ENCODE measurements at places on chromosomes 2 and 18. TPM values are rescaled to one million over a fixed set of nuclear protein-coding genes. Genes with fewer than 3 reads are reported as not detected.

- no peak overlapping the region for H3K27ac ChIP-seq
- H3K4me1 ChIP-seq: no peaks in the 10 kb centered on the region
- no peaks in the 10 kb centered on the region for H3K36me3 ChIP-seq
- no peak for DNase-seq
- H3K4me3 ChIP-seq: no peak overlapping the region
These were observed 259.9 kb downstream of the EIPR1 start for GRCh38 chr2:3117650-3118216.

DNA sequence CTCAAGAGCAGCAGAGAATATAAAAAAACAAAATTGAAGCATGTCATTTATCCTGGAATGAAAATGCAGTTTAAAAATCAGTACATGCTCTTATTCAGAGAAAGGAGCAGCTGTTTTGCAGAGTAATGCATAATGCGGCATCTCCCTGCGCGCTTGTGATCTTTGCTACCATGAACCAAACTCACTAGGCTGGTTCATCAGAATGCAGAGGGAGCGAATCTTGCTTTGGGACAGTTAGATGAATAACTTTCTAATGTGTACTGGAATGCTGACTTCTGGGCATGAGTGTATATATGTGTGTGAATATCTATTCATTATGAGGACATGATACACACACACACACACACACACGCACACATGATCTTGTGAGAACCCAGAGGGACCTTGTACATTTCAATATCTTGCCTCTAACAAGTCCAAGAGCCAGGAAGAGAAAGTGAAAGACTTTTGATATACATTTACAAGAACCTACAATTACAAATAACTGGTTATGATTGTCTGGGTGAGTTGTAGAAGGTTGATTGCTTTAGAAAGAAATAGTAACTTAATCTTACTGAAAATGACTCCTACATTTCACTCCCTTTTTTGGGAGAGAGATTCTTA, 54.1 kb upstream of the THOC1 start:
- H3K4me1 ChIP-seq: no peaks in the 10 kb centered on the region
- no peak overlapping the region for H3K27ac ChIP-seq
- no peak overlapping the region for H3K4me3 ChIP-seq
- DNase-seq: no peak
- H3K27me3 ChIP-seq: no peaks in the 10 kb centered on the region

DNA sequence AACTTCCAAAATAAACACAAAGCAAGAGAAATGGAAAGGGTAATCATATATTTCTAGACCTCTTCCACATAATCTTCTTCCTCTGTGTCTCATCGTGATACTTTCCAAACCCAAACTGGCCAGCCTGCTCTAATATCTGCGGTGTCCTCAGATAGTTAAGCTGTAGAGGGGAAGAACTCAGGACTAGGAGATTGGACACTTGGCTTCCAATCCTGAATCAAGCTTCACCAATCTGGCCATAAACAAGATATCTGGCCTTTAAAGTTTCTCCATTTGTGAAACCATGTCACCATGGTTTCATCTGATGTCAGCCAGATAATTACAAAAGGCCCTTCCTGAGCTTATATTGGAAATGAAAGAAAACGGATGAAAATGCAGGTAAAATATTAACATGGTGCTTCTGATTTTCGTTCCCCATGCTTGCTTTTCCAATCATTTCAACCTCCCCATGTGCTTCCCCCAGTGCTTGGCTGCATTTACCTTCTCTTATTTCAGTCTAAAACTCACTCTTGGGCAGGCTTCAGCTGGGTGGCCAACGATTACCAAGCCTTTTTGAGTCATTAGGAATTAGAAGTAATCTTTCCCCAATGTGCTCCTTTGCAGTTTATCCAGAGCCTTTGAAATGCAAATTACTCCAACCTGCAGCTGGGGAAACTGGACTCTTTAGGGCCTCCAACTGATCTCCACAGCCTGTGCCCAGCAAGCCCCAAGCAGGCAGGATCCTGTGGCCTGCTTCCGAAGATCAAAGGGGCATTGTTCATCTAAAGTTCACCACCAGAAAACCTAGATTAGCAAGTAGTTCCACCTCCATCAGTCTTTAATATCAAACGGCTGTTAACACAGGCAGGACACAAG, 44.5 kb upstream of the MYCN start:
- peaks cover 14% of the 10 kb centered on the region for H3K4me1 ChIP-seq
- peaks cover 12% of the 10 kb centered on the region for H3K36me3 ChIP-seq
- H3K27me3 ChIP-seq: no peaks in the 10 kb centered on the region
- DNase-seq: no peak
- no peak overlapping the region for H3K4me3 ChIP-seq

SAG gene
- not detected for total RNA-seq

DNA sequence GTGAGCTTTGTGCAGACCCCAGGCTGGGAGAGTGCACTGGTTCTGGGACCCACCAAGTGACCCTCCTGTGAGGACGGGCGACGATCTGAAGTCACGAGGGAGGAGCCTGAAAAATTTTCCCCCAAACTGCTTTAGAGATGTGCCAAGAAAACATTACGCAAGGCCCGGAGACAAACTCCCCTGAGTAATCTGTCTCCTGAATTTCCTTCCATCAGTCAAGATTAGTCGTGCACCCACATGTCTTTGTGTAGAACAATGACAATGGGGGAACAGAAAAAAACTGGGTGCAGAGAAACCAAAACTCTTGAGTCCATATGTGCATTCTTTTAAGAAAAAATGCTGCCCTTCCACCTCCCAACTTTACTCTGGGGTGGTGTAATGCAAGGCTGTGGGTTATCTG, 12.6 kb upstream of the NCK2 start:
- no peaks in the 10 kb centered on the region for H3K4me1 ChIP-seq
- H3K27me3 ChIP-seq: no peaks in the 10 kb centered on the region
- no peak overlapping the region for H3K4me3 ChIP-seq
- no peak for DNase-seq
- H3K27ac ChIP-seq: no peak overlapping the region

MYO3B gene
- total RNA-seq: 0.63 TPM

DNA sequence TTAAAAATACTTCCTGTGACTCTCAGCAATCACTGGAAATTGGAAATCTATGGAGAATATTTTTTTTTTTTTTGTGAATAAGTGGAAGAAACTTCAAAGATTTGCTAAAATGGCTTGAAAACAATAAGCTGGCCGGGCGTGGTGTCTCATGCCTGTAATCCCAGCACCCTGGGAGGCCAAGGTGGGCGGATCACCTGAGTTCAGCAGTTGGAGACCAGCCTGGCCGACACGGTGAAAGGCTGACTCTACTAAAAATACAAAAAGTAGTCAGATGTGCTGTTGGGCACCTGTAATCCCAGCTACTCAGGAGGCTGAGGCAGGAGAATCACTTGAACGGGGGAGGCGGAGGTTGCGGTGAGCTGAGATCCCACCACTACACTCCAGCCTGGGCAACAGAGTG, 155.5 kb upstream of the CAVIN2 start:
- peaks cover 2% of the 10 kb centered on the region for H3K36me3 ChIP-seq
- no peaks in the 10 kb centered on the region for H3K27me3 ChIP-seq
- H3K27ac ChIP-seq: no peak overlapping the region

DNA sequence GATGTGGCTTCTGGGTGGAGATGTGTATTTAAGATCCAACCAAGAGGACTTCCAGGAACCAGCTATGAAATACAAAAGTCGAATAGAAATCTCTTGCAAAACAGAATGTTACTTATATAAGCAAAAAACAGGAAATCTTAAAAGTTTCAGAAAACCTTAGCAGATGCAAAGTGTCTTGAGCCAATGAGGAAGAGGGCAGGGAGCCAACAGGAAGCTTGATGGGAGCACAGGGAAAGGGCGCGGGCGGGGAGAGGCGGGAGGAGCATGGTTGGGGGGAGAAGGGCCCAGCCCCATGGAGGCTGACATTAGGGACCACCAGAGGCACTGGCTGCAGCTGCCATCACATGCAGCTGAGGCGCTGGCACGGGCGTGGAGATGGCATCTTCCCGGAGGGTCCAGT, 203.3 kb downstream of the SNTG2 start:
- H3K4me1 ChIP-seq: no peaks in the 10 kb centered on the region
- H3K27me3 ChIP-seq: no peaks in the 10 kb centered on the region
- no peak overlapping the region for H3K4me3 ChIP-seq
- DNase-seq: no peak
- no peak overlapping the region for H3K27ac ChIP-seq

GRCh38 chr2:227430639-227431038, 41.3 kb upstream of the AGFG1 start:
- H3K27me3 ChIP-seq: no peaks in the 10 kb centered on the region
- H3K36me3 ChIP-seq: peaks cover 11% of the 10 kb centered on the region
- H3K4me1 ChIP-seq: no peaks in the 10 kb centered on the region
- H3K4me3 ChIP-seq: no peak overlapping the region
- no peak for DNase-seq

RND3 gene
- total RNA-seq: 62.6 TPM

DNA sequence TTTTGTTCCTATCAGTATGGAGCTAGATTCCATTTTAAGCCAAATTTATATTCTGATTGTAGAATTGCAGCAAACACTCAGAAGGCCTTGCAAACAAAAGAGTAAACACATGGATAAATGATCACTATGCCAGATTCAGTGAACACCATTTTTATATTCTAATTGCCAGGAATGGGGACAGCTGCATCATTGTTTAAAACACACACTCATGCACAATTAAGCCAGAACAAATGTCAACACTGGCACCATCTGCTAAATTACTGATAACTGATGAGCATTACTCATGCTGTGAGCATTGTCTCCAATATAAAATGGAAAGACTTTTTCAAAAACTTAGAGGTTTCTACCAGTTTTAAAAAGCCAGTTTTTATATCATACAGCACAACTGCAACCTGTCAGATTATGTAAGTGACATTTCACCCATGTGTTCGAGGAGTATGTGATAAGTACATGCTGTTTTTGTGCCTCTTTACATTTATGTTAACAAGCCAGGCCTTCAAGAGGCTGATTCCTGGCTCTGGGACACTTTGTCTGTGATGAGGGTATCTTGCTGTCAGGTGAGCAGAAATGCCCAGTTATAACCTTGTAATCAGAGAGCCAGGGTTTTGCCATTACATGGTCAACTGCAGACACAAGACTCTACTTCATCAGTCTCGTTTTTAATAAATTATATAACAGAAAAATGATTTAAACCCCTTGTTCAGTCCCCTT, 4.4 kb upstream of the ST8SIA5 start:
- no peaks in the 10 kb centered on the region for H3K36me3 ChIP-seq
- H3K27ac ChIP-seq: no peak overlapping the region
- DNase-seq: no peak
- H3K27me3 ChIP-seq: peaks cover 14% of the 10 kb centered on the region

- H3K36me3 ChIP-seq: no peaks in the 10 kb centered on the region
- no peak overlapping the region for H3K4me3 ChIP-seq
- no peaks in the 10 kb centered on the region for H3K4me1 ChIP-seq
- H3K27ac ChIP-seq: no peak overlapping the region
- no peak for DNase-seq
- no peaks in the 10 kb centered on the region for H3K27me3 ChIP-seq
These were observed 131.2 kb upstream of the TTC39C start for GRCh38 chr18:23883277-23883790.

GRCh38 chr2:70029814-70030409, 57.4 kb upstream of the PCBP1 start:
- 0 out of 2 replicates have a peak, but pooled peaks cover 3% of the 10 kb centered on the region for H3K4me1 ChIP-seq
- no peaks in the 10 kb centered on the region for H3K36me3 ChIP-seq
- no peaks in the 10 kb centered on the region for H3K27me3 ChIP-seq
- DNase-seq: peak; percentile 79
- H3K27ac ChIP-seq: no peak overlapping the region

DNA sequence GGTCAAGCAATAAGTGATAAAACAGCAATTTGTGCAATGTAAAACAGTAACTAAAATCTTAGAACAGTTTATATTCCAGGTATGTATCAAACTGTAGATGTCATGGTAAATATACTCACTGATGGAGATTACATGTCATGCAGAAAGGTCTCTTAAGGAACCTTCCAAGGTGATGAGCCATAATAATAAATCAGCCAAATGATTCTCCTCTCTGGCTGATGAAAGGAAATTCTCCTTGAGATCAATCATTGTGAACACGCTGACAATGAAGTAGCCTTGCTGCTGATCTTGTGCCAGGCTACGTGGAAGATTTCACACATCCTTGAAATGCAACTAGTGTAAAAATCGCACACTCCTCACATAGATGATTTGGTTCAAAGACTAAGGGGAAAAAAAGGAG, 392.5 kb upstream of the CDH7 start:
- H3K4me1 ChIP-seq: no peaks in the 10 kb centered on the region
- no peak overlapping the region for H3K4me3 ChIP-seq
- no peak for DNase-seq
- no peak overlapping the region for H3K27ac ChIP-seq

FOXI3 gene
- 18.3 TPM for total RNA-seq

- DNase-seq: no peak
- H3K4me3 ChIP-seq: no peak overlapping the region
These were observed 267.7 kb upstream of the SIX2 start for GRCh38 chr2:45276914-45277313.

DNA sequence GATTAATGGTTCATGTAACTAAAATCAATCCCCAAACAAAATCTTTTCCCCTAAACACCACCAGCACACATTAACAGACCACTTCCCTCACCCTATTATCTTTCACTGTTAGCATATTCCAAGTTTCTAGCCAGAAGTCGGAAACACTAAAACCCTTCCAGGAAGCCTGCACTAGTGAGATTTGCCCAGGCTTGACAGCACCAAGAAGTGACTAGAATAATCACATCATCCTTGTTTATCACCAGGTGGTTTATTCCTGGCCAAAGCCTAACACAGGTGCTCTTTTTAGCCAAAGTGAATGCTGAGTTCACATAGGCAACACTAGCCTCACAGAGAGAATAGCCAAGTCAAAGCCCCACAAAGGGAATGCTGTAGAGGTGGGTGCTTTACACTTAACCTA, 221.2 kb upstream of the HNRNPA3 start:
- H3K4me3 ChIP-seq: no peak overlapping the region
- no peaks in the 10 kb centered on the region for H3K4me1 ChIP-seq
- no peaks in the 10 kb centered on the region for H3K27me3 ChIP-seq
- H3K27ac ChIP-seq: no peak overlapping the region

ZNF142 gene
- 43.4 TPM for total RNA-seq

DCDC2C gene
- not detected for total RNA-seq

ANKRD30BL gene
- not detected for total RNA-seq

DNA sequence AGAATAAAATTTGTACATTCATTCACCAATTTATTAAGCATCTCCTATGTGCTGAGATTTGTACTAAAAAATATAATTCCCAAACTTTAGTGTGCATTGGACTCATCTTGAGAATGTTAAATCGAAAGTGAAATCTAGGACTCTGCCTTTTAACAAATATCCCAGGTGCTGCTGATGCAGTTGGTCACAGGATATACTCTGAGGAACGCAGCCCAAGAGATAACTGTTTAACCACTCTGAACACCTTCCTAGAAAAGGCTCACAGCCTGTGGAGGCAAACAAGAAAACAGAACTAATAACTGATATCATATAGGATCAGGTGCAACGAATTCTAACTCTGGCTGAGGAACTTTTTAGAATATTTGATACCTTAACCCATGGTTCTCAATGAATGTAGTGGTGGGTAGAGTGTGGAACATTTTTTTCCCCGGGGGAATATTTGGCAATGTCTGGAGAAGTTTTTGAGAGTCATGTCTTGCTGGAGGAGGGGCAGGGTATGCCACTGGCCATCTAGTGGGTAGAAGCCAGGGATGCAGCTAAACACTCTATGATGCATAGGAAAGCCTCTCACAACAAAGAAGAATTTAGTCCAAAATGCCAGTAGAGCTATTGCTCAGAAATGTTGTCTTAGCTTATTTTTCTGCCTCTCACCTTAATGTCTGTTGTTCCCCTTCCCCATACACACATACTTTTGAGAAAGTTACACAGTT, 96.5 kb downstream of the EHBP1 start:
- H3K4me3 ChIP-seq: no peak overlapping the region
- no peak for DNase-seq
- no peak overlapping the region for H3K27ac ChIP-seq
- peaks cover 8% of the 10 kb centered on the region for H3K36me3 ChIP-seq

SCN7A gene
- 0.11 TPM for total RNA-seq

All from H9 (cell line).